Gastroesophageal sphincter (tissue), 4 donors: ENCODE measurements at places on chromosomes 13 and 19. TPM values are rescaled to one million over a fixed set of nuclear protein-coding genes. Genes with fewer than 3 reads are reported as not detected.

Gene PLD3
- 302 TPM for total RNA-seq

Gene GAS6
- total RNA-seq: 256 TPM

- ATAC-seq: no peak
These were observed 362.6 kb downstream of the KLF5 start for GRCh38 chr13:73421310-73421912.

DNA sequence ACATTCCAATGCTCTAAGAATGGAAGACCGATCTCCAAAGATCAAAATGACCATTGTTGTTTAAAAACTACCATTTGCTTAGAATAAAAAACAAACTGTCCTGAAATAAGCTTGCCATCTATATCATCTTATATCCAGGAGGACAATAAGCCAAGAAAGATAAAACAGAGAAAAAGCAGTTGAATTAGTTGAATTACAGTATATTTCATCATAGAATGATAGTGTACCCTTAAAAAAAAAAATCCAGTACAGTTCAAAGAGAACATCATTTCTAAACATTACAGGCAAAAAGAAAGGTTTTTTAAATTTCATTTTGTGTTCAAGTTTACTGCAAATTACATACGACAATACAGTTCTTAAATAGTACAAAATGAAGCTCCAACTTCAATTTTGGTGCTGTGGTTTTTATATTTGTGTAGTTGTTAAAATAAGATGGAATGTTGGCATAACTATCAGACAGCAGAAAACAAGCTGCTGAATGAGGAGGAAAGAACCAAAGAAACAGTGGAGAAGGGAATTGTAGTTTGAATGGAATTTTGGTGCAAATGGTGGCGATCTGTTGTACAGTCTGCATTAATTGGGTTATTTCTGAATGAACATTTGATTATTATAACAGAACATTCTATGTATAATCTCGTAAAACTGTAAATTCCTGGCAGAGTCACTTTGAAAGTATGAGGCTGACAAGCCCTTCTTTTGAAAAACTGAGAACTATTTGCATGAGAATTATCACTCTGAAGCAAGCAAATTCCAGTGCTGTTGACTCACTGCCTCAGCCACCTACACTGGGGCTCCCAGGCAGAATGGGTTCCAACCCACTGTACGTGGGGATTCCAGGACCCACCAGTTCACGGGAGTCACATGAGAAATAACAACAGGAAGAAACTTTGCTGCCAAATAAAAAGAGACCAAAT lies 37.7 kb downstream of the LHFPL6 start:
- peak; percentile 67 for ATAC-seq

Gene IGFL1
- total RNA-seq: not detected

Gene ZNF473
- total RNA-seq: 20.9 TPM

Gene PPP5C
- 50.3 TPM for total RNA-seq

Gene KIR2DL3
- 0.25 TPM for total RNA-seq
